ENCODE measurements at places on chromosomes 12 and 14.
A peak's percentile ranks its signal among the peaks of the same experiment; 100 is the strongest.

- no peak for DNase-seq
These were observed 94.9 kb upstream of the TMPO start for GRCh38 chr12:98420461-98420860.

- DNase-seq: no peak
These were observed 636.5 kb upstream of the TBX3 start for GRCh38 chr12:115320451-115320850.

DNA sequence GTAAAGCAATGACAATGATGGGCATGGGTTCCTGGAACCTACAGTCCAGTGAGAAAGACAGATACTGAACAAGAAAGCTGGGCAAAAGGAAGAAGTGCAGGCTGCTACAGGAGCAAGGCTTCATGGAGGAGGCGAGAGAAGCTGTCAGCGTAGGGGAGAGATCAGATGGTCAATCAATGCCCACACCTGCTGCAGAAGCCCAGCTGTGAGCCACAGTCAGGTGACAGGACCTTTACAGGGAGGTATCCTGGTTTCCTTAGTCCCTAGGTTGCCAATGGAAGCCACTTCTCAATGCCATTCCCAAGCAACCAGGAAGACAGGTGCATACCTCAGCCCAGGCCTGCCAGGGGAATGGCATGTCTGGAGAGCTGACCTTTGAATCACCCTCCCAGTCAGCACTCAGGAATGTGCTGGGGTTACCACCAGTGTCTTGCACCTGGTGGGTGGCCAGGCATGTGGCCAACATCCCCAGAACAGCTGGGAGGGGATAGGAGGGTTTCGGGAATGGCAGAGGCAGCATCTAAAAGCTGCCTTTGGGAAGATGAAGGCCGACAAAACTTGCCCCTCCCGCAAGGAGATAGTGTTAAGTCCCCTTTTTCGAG is 170.3 kb downstream of the TTC7B start:
- no peak for DNase-seq

GRCh38 chr12:121184425-121184824 is 25.5 kb upstream of the P2RX4 start:
- no peak for DNase-seq

GRCh38 chr14:68952531-68953195 is 26.4 kb downstream of the ACTN1 start:
- DNase-seq: no peak

DNA sequence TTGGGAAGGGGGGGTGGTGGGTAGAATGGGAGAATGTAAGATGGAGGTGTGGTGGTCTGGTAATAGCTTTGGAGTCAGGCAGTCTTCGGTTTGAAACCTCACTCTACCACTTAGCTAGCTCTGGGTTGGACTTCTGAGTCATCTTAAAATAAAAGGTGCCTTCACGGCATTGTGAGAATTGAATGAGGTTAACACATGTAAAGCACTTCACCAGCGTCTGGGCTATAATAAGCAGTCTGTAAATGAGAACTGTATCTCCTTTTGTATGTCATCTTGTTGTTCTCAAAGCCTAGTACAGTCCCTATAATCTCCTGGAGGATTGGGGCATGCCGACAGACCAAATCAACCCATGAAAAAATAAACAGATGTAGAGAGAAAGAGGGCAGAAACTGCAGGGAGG is 11.2 kb downstream of the C2CD5 start:
- no peak for DNase-seq

GRCh38 chr12:21026302-21026701 is 104.7 kb upstream of the SLCO1B1 start:
- DNase-seq: no peak

- peak; percentile 19 for DNase-seq
These were observed 8.3 kb upstream of the MTA1 start for GRCh38 chr14:105411017-105411941.

GRCh38 chr14:78697341-78697740 is 527.2 kb downstream of the NRXN3 start:
- DNase-seq: no peak

DNA sequence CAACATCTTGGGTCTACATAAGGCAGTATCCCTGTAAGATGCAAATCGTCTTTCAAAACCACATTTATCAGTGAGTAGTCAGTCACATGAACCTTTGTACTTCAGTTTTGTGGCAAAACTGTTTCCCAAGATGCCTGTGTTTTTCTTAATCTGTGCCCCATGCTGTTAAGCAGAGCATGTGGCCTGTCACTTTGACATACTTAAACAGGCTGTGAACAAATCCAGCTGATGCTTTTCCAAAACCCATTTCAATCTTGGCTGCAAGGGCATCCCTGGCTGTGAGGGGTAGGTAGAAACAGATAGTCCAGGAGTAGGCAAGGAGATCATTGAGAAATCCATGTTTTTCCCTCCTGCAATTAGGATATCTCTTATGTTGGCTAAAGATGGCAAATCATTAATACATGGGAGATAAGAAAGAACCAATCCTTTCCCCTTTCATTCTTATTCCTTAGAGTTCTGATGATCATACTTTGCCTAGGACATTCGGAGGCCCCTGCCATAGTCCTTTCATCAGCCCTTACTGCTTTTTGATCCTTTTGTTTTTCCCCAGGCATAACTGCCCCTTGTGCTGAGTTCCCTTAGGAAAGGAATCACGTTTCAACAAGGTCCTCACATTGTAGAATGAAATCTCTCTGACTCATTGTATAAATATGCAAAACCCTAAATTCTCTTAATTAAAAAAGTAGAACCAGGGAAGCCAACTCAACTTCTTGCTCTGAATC is 121.1 kb upstream of the EEA1 start:
- DNase-seq: peak; percentile 5

GRCh38 chr14:35900741-35901140 is 74.6 kb downstream of the BRMS1L start:
- no peak for DNase-seq

- DNase-seq: no peak
These were observed 150.1 kb upstream of the FSCB start for GRCh38 chr14:44657203-44657602.

GRCh38 chr12:91513313-91513712 is 330.7 kb upstream of the DCN start:
- no peak for DNase-seq

Measured in inflammatory macrophage (primary cell).